ENCODE measurements at places on chromosomes 11 and 22.

- no peak for DNase-seq
Measured at GRCh38 chr11:86799680-86800075, 664 bp upstream of the PRSS23 start.

DNA sequence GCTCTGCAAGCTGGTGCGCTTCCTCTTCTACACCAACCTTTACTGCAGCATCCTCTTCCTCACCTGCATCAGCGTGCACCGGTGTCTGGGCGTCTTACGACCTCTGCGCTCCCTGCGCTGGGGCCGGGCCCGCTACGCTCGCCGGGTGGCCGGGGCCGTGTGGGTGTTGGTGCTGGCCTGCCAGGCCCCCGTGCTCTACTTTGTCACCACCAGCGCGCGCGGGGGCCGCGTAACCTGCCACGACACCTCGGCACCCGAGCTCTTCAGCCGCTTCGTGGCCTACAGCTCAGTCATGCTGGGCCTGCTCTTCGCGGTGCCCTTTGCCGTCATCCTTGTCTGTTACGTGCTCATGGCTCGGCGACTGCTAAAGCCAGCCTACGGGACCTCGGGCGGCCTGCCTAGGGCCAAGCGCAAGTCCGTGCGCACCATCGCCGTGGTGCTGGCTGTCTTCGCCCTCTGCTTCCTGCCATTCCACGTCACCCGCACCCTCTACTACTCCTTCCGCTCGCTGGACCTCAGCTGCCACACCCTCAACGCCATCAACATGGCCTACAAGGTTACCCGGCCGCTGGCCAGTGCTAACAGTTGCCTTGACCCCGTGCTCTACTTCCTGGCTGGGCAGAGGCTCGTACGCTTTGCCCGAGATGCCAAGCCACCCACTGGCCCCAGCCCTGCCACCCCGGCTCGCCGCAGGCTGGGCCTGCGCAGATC lies 16.5 kb downstream of the P2RY2 start:
- DNase-seq, result no peak

DNA sequence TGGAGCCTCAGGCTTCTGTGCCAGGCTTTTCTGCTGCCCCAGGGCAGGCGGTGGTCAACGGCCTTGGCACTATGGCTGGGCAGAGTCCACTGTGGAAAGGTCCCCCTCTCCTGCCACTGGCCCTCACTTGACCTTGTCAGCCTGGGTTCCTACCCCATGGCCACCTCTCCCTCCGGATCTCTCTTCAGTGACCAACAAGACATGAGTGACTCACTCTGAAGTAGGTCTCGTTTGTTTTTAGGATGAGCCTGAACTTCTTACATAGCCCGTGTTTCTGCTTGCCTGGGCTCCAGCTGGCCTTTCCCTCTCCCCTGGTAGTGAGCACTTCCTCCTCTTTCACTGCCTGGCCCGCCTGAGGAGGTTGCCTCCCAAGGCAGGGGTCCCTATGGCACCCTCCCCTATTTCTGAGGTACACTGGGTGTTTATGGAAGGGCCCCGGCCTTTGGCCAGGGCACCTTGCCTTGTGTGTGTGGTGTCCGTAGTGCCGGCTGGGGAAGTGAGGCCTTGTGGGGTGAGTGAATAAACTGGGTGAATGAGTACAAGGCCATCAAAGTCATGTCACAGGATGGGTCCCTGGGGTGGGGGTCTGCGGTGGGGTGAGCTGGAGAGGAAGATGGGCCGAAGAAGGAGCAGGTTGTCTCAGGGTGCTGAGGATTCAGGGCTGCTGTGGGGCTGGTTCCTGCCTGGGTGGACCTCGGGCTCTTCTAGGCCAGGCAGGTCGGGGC lies 5.0 kb downstream of the SHANK3 start:
- DNase-seq, result no peak

DNA sequence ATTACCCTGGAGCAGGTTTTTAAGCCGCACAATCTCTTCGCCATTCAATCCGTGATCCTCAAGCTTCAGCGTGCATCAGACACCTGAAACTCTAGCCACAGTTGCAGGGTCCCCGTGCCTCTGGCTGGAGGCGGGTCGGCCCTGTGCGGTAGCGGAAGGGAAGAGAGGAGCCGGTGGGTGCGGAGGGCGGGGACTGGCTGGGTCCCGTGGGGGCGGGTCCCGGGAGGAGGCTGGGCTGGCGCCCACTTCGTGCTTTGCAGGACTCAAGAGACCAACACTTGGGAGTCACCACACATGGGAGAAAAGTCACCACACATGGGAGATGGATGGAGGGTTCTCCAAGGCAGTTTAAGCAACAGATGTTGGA lies 772 bp downstream of the C22orf15 start:
- no peak for DNase-seq

DNA sequence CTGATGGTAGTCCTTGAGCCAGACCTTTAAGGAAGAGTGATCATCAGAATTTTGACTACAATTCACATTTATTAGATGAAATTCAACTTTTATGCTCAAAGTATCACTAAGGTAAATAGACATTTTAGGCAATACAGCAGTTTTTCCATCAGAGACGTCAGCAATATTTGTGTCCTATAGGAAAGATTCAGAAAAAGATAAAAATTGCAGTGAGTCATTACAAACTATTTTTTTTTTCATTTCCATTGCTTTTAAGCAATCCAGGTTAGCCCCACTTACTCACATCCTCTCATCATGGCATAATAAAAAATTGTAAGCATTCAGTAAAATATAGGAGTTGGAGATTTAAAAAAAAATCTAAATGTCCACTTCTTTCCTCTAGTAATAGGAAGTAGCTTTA lies 46.9 kb downstream of the MSANTD4 start:
- no peak for DNase-seq

DNA sequence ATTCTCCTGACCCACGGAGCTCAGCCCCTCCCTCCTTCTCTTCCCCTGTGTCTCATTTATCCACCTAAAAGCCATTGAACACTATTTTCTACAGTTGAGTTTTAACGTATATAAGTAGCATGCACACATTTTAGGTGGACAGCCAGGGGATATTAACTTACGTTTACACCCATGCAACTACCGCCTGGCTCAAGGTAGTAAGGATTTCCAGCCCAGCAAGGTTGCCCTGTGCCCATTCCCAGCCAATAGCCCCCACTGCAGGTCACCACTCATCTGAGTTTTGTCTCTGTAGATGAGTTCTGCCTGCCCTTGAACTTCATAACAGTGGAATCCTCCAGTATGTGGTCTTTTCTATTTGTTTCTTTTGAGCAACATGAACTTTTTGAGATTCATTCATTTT lies 65.4 kb downstream of the SMIM38 start:
- DNase-seq, result no peak

GRCh38 chr11:119178166-119178680 lies 7.1 kb upstream of the NHERF4 start:
- DNase-seq, result no peak

DNA sequence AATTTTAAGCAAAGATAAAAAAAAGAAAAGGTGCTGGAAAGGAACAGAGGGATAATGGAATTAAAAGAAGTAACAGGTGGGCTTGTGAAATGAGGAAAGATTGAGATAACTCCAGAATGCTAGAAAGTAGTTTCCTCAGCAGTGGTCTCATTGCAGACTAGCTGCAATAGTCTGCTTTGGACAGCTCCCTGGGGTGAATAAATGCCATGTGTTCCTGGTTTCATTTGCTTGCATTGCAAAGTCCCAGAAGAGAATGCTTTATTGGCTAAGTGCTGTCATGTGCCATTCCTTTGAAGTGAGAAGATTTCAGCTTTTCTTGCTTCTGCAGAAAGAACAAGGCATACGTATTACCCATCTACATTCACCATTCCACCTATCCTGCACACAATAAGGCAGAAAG lies 478.8 kb upstream of the RAG2 start:
- no peak for DNase-seq

Data from NCI-H1092 treated with DMSO at 0.1 percent for 48 hours (cell line).